ENCODE measurements at places on chromosomes 2 and 18. TPM values are rescaled to one million over a fixed set of nuclear protein-coding genes. Genes with fewer than 3 reads are reported as not detected.

GRCh38 chr2:45879936-45880335 is 228.5 kb downstream of the PRKCE start:
- DNase-seq: no peak

DNA sequence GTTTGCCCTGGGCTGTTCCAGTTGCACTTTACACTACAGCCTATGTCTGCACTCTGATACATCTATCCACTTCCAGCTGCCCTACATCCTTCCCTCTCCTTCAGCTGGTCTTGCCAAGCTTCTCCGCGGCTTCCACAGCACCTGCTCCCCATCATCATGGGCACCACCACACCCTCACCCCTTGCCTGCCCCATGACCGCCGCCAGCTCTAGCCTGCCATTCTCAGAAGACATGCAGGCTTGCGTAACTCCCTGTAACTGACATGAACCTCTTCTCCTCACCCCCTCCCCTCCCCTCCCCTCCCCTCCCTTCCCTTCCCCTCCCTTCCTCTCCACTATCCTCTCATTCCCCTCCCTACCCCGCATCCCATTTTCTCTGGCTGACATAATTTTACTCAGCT is 46.0 kb downstream of the PAX8 start:
- no peak for DNase-seq

- DNase-seq: no peak
These were observed 28.7 kb downstream of the SRSF7 start for GRCh38 chr2:38722271-38723061.

- no peak for DNase-seq
These were observed 60.4 kb downstream of the GALNT1 start for GRCh38 chr18:35641916-35642315.

Gene SLC5A7
- total RNA-seq: not detected

Gene GALR1
- total RNA-seq: under 0.01 TPM

- no peak for DNase-seq
These were observed 18.7 kb upstream of the NUP35 start for GRCh38 chr2:183105402-183106134.

DNA sequence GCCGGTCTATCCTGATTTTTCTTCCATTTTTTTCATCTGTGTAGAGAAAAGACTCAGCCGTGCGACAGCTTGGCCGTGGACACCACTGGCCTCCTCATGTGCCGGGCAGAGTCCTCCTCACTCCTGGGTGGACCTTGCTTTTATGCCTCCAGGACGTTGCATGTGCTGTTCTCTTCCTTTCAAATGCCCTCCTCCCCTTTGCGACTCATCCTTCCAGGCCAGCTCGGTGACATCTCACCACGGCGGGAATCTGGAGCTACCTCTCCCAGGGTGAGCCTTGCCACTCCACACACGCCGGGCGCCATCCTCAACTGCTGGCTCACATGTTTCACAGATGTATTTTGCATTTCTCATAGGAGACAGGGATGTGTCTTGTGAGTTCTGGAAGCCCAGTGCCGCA is 198.5 kb upstream of the HDAC4 start:
- no peak for DNase-seq

DNA sequence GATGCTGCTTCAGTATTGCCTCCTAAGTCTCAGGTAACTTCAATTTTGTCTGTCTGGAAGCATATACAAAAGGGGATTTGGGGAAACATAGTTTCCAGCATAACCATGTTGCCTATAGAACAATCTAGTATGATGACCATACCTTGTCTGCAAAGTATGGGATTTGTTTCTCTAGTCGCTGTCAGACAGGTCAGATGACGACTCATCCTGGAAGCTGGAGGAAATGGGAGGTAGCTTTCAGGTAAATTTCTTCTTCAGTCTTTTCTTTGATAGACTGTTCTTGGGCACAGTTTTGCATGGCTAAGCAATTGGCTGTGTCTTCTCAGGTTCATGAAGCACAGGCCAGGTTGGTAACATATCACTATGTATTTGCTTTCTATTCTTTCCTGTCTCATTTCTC is 2.8 kb upstream of the OSBPL6 start:
- no peak for DNase-seq

DNA sequence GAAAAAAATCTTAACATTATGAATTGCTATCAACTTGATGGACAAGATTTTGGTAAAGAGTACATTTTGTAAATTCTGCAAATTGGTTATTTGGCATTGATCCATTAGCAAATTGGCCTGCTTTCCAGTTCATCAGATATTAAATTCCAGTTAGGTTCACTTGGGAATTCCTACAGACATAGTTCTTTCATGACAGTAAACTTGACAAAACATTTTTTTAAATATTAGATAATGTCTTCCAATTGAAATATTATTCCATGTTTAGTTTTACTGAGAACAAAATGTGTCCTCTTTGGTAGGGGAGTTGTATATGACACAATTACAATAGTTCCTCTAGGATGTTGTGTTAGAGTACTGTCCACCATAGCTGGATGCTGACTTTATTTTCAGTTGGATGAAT is 141.9 kb downstream of the LCLAT1 start:
- no peak for DNase-seq

DNA sequence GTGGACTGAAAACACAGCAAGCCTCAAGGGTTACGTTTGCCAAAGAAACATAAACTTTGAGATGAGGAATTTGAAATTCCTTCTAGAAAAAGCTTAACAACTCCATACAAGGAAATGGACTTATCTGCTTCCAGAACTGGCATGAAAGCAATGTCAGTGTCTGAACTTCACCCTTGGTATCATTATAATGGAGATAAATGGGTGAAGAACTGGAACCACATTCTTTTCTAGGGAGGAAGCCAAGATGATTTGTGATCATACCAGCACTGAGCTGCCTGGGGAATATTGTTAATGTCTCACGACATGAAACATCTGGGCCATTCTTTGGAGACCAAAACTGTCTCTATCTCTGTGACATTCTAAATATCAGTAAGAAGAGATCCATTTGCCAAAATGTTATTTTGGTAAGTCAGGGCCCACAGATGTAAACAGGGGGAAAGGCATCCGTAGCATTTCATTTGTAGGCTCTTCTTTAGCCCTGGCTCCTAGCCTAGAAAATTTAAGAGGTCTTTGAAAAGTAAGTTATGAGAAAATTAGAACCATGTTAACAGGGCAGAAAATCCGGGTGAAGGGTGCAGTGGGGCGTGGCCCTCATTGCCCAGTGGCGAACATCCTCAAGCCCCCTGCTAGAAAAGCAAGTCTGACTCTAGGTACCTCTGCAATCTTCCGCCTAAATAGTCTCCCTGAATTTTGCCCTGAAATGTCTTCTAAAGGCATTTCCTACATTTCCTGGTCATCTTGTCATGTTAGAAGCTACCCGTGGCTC is 295.3 kb upstream of the EPAS1 start:
- DNase-seq: no peak

GRCh38 chr18:23038712-23039111 is 96.6 kb upstream of the CABLES1 start:
- no peak for DNase-seq

Gene DSG1
- total RNA-seq: 1.1 TPM

- no peak for DNase-seq
These were observed 126.4 kb upstream of the NCK2 start for GRCh38 chr2:105618351-105618659.

- DNase-seq: no peak
These were observed 149.6 kb upstream of the APCDD1 start for GRCh38 chr18:10304853-10305252.

GRCh38 chr2:16288371-16289112 is 348.2 kb downstream of the MYCN start:
- DNase-seq: no peak

DNA sequence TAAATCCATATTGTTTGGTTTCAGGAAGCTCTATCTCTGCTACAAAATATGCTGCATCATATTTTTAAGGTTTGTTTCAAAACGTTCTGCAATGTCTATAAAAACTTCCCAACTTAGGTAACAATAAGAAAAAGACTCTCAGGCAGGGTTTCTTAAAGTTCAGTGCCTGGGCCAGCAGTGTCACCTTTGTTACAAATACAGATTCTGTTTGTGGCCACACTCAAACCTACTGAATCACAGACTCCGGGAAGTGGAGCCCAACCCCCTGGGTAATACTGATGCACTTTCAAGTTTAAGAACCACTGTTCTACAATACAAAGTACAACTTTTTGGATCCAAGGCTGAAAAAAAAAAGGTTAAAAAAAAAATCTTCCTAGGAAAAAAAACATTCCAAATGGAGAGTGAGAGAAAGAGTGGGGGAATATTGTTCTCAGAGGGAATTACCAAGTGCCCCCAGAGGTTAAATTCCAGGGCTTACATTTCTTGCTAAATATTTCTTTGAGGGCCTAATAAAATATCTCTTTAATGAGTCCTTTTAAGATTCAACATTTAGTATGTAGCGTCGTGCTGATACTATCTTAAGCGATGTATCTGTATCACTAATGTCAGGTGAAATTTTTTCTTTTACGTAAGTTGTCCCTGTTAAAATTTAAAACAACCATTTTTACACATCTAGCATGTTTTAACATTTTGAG is 476.7 kb downstream of the TXNL1 start:
- no peak for DNase-seq
